ENCODE measurements at places on chromosomes 1 and 21.

- peak; percentile 40 for DNase-seq
Measured at GRCh38 chr1:19664453-19665185, at the start of gene HTR6. HTR6 (plus strand) TSS chr1:19664875; CDS start chr1:19665754, 879 bp downstream.

GRCh38 chr1:229410692-229411433 lies 23.0 kb downstream of the ACTA1 start:
- DNase-seq: no peak

DNA sequence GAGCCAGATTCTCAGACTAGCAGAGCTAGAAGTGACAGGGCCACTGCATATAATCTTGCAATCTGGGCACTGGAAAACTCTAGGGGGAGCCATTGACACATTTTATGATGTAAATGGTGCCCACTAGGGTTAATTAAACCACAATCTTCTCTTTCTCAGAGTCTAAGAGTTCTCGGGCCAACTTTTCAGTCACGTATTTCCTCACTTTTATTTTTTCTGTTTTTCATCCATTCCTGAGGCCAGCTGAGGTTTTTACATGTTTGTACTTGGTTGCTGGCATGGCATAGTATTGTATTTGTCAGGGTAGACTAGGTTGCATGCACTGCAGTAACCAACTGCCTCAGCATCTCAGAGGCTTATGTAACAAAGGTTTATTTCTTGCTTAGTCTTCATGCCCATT lies 138.2 kb downstream of the ZNF326 start:
- no peak for DNase-seq

GRCh38 chr1:165645654-165646366 lies 14.8 kb downstream of the MGST3 start:
- DNase-seq: no peak

DNA sequence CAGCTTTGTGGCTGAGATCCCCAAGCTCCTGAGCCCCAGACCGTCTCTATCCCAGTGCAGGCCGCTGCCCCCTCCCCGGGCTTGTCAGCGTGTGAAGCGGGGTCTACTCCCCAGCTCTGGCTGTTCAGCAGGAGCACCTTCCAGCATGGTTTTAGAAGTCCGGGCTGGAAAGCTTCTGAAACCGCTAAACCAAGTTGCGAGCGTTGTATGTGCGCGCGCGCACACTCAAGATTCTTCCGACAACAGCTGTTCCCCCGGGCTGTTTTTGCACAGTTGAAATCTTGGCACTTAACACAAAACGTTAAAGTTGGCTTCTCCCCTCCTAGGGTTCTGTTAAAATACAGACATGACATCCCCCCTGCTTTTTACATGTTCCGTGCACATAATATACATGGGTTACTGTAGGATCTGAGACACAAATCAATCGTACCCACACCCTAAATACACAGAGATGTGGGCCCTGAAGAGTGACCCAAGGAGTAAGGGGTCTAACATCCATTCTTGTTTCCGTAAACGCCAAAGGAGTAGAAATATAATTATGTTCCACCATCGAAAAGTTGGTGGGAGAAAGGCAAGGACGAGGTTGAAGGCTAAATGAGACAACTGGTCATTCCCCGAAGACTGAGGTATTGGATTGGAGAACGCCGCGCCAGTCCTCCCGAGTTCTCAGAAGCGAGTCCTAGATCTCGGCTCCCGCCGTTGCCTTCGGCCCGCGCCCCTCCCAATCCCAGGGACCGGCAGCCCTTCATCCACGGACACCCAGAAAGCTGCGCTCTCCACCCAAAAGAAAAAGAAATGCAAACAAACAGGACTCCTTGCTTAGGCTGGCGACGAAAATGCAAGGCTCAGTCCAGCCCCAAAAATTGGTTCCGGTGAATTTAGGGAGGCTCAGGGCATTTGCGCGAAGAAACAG lies 1.3 kb downstream of the TBX15 start:
- no peak for DNase-seq
